Activated CD4-positive, alpha-beta T cell treated with anti-CD3 and anti-CD28 coated beads, Interleukin-2, amount 10 ng/mL, durations not matched to agents 24 days and 14 days (primary cell): ENCODE measurements at places on chromosomes 11 and 22.

- DNase-seq = peak; percentile 72
Observed at GRCh38 chr11:73931039-73931645, 19.7 kb upstream of the DNAJB13 start.

DNA sequence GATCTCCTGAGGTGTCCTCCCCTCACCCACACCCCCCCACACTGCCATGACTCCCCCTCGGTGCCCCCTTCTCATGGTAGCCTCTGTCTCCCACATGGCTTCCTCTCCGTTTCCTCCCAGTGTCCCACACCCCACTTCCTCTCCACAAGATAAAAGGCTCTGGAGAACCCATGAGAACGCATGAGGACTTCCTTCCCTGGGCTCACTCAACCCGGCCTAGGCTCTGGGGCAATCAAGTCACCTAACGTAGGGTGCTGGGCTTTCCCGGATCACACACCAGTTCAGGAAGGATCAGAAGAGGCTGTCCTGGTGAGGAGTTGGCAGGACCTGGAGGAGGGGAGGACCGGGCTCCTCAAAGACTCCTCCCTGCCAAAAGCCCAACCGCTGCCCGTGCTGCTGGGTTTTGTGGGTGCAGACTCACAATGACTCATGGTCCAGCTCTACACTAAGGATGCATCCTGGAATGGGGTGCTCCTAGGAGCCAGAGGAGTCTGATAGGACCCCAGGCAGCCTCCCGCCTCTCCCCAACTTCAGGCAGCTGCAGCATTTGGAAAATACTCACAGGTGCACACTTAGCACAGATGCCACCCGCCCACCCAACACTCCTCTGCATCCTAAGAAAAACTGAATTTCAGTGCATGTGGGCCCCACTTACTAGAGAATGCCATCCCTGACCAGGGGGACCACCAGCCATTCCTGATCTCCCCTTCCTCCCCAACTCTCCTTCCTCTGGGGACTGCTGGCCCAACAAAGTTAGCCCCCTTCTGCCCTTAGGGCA, 21.0 kb downstream of the SLC22A12 start:
- no peak for DNase-seq

DNA sequence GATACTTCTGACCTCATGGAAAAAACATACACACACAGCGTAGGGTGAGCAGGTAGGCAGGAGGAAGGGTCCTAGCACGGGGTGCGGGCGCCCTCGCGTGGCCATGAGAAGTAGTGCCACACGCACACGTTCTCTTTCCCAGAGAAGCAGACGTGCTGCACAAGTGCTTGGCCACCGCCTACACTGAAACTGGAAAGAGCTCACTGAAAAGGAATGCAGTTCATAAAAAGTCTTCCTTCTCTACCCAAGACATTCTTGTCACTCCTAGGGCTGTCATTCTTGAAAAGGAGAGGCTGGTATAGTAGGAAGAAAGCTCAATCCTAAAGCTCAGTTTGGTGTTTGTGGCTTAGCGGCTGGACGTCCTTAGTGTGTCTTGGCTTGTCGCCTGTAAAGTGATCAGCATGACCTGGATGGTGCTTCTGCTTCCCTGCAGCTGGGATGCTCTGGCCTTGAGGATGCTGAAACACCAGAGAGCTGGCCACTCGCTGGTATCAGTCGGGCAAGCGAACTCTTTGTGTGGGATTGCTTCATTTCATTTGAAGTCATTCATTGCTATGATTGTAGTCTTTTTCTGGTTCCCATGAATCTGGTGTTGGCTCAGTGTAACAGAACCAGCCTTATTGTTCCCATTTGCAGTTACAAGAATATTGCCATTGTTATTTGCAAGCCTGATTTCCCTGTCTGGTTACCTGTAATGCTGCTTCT, 303.8 kb downstream of the NTM start:
- peak; percentile 86 for DNase-seq

DNA sequence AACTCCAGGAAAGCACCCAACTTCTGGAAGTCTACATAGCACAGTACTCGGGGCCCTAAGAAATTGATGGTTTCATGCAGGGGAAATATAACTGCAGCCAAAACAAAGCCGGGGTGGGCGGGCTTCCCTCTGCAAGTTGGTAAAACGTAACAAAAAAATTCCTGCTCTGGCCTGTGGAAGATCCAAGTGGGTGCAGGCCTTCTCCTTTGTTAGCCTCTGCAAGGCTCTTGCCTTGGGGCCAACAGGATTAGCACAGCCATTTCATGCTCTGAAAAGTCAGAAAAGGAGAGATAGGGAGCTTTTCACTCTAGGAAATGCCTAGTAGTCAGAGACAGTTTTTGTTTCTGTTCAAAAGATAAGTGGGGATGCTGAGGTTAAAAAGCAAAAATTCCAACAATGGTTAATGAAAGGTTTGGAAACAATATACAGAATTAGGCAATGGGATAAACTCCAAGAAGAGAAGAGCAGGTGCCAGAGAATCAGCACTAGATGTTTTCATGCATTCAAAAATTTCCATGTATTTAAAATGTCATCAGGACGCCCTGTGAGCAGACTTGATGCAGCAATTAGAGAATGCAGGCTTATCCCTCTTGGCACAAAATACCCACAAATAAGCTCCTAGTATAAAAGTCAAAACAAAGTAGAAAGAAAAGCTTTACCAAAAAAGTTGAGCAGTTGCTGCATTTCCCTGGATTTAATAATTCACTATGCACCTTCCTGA, 72.3 kb upstream of the CHRM4 start:
- DNase-seq = no peak

DNA sequence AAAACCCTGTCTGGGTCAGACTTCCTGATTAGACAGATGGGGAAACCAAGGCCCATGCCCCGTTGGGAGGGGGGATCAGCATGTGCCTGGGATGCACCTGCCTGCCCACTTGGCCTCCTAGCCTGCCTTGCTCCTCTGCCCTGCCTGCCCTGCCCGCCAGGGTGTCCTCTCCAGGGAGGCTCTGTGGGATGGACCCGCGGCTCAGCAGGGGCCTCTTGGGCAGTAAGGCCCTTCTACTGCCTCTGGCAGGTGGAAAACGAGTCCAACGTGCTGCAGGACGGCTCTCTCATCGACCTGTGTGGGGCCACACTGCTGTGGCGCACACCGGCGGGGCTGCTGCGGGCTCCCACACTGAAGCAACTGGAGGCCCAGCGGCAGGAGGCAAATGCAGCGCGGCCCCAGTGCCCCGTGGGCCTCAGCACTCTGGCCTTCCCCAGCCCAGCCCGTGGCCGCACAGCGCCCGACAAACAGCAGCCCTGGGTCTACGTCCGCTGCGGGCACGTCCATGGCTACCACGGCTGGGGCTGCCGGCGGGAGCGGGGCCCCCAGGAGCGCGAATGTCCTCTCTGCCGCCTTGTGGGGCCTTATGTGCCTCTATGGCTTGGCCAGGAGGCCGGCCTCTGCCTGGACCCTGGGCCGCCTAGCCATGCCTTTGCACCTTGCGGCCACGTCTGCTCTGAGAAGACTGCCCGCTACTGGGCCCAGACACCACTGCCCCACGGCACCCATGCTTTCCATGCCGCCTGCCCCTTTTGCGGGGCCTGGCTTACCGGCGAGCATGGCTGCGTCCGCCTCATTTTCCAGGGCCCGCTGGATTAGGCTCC, 4.7 kb upstream of the DPP3 start:
- DNase-seq = no peak

GRCh38 chr11:23310276-23310675, 450.0 kb upstream of the CCDC179 start:
- no peak for DNase-seq

DNA sequence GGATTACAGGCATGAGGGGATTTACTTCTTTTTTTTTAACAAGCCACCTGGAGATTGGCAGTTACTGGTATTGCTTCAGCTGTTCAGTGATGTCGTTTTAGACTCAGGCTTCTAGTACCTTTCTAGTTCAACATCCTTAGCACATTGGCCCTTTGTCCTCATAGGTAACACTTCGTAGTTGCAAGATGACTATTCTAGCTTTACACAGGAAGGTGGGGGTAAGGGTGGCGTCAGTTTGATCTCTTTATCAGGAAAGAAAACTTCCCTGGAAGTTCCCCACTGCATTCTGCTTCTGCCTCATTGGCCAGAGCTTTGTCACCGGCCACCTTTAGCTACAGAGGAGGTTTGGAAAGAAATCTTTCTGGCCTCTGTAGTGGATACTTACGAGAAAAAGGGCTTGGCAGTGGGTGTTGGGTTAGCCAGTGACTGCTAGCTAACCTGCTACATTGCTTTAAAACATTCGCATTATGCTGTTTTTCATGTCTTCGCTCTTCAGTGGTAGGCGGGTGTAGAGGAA, 40.7 kb downstream of the SFI1 start:
- peak; percentile 84 for DNase-seq

DNA sequence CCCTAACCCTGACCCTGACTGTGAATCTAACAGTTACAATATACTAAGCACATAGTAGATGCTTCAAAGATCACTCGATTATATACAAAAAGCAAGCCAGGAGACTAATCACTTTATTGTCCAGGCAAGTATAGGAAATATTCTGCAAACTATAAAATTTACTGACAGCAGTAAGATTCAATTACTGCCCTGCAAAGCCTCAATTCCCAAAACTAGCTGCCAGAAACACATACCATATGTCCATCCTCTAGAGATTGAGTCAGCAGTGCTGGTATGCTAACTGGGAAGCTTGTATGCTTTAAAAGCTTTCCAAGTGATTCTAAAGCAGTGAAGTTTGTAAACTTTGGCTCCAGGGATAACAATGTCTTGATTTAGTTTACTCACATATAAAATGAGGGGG, 26.1 kb downstream of the CSTF3 start:
- no peak for DNase-seq

GRCh38 chr11:72300268-72300667, 56.3 kb upstream of the PHOX2A start:
- DNase-seq = no peak

DNA sequence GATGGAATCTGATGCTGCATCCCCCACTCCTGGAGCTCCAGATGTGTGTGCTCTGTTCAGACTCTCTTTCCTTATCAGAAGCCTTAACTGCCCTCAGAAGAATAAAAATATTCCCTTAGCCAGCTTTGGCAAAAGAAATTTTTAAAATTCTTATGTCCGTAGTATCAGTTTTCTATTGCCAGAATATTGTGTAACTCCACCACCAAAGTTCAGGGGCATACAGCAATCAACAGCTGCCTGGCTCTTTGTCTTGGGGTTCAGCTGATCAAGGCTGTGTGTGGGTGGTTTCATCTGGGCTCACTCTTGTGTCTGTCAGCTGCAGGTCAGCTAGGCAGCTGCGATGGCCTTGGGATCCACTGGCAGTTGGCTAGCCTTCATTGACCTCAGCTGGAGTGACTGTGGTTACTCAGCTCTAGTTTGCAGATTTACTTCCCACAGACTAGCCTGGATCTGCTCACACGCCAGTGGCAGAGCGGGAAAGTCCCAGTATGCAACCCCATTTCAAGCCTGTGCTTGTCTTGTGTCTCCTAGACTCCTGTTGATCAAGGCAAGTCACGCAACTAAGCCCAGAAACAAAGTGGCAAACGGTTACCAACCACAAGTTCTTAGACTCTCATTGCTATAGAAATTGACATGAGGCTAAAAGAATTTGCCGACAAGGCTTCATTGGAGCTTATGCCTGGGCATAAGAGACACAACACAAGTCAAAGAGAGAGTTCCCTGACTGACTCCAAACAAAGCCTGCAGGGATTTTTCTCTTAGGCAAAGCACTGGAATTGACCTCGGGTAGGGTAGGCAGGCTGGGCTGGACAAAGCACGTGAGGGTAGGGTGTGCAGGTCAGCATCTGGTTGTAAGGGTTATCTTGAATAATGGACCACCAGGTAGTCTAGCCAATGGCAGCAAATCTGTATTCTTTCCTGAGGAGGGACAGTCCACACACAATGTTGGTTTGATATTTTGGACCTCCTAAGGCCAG, 7.5 kb downstream of the TMEM138 start:
- no peak for DNase-seq

DNA sequence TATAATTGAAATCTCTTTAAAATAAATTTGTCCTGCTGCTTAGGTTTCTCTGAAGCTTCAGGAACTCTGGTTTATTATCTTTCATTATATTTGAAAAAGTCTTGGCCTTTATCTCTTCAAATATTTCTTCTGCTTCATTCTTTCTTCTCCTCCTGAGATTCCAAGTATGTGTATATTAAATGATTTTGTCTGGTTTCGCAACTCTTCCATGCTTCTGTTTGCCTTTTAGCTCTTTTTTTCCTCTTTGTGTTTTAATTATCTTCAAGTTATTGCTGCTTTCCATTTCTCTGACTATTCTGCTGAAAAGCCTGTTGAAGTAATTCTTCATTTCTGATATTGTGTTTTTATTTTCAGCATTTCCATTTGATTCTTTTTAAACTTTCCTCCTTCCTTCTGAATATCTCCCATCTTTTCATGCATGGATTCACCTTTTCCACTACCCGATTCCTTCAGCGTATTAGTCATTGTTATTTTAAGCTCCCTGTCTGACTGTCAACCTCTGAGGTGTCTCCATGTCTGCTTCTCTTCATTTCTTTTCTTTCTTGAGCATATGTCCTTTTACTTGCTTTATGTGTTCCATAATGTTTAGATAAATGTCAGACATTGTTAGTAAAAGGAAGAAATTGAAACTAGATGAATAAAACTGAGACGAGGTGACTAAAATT, 46.6 kb upstream of the CTSC start:
- no peak for DNase-seq

- DNase-seq = no peak
Observed at GRCh38 chr22:38864361-38865191, 7.4 kb downstream of the CBX6 start.

DNA sequence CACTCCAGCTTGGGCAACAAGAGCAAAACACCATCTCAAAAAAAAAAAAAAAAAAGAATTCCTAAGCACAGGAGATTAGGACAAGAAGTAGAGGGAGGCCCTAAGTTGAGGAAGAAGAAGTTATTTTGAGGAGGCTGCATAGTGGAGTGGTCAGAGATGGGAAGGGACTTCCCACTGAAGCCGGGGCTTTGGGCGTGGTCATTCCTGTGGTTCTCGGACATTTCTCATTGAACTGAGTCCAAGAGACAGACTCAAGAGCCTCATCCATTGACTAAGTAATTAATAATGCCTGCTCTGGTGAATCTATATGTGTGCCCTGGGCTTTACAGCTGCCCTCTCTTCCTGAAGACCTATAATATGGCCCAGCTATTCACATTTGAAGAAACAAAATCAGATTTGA, 53.2 kb upstream of the FTH1 start:
- DNase-seq = no peak
